ENCODE measurements at places on chromosomes 3 and 15.

DNA sequence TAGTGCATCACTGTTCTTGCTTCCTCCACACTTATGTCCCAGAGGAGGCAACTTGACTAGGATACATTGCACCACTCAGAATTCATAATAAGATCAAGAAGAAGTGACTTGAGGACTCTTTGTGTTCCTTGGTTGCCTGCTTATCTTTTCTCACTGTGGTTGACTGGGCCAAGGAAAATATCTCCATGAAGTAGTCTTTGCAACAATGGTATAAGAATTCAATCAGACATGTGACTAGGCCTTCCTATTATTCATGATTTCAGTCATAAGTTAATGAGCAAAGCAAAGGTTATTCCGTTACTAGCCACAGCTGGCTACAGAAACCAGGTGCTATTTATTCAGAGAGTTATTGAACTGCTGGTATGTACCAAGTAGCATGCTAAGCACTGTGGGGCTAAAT, 359.3 kb downstream of the RORA start:
- DNase-seq, result no peak

DNA sequence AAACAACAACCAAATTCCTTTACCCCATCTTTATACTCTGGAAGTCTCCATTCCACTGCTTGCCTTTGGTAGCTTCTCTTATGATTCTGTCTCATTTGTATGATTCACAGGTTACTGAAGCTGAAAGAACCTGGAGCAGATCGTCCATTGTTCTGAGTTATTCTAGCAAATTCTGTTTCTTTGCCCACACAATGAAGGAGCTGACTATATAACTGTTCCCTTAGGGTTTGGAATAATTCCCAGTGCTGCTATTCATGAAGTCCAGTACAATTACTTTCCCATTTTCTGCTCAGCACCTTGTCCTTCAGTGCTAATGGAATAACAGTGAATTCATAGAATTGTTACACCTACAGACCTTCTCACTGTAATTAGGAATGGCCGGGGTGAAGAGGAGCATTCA, 167.8 kb downstream of the CHST2 start:
- no peak for DNase-seq

GRCh38 chr15:48458876-48459275, 127.6 kb downstream of the DUT start:
- DNase-seq, result no peak

DNA sequence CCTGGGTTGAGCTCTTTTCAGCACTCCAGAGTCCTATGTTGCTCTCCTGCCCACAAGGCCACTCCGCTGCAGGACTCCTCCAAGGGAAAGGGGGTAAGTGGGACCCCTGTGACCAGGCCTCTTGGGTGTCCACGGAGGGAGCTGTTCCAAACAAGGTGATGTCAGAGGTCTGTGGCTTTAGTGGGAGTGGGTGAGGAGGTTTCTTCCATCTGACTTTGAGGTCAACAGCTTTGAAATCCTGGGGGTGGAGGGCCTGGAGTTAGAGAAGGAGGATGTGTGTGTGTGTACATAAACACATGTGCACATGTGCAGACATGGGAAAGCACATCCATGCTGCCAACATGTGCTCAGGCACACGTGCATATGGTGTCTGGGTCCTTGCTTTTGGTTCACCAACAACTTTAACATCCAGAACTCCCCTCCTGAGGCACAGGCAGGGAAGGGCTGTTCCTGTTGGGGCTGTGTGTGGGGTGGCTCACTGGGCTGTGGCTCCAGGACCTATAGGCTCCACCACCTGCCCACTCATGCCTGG, 51.4 kb upstream of the TMEM115 start:
- no peak for DNase-seq

- peak; percentile 97 for DNase-seq
These were observed 134.7 kb downstream of the TPRA1 start for GRCh38 chr3:127455541-127456450.

DNA sequence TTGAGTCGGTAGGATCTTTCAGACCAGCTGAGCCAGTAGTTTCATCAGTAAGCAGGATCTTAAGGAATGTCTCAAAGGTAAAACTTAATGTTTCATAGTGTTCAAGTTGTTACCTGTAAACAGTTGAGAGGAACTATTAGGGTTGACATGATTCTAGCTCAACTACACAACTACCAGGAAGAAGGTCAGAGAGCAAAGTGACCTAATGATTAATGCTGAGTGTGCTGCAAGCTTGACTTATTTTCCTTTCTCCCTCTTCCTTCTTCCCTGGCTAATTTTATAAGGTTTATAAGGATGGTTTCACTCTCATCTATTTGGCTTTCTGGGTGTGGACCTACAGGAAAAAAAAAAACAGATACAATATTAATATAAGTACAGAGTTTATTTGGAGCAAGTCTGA, 30.2 kb upstream of the LHFPL4 start:
- no peak for DNase-seq

DNA sequence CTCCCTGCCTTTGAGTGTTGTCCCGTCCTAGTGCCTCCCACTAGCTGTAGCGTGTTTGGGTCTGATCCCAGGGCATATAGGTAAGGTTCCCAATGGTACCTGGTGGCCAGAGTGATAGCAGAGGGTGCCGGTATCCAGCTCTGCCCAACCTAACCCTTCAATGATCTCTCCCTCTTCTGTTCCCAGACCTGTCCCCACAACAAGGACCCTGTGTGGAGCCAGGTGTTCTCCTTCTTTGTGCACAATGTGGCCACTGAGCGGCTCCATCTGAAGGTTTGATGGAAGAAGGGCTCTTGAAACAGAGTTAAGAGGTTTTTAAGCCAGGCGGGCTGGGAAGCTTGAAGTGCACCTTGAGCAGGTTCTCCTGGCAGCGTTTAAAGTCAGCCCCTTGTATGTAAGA, 35.5 kb downstream of the ESYT3 start:
- DNase-seq, result no peak

DNA sequence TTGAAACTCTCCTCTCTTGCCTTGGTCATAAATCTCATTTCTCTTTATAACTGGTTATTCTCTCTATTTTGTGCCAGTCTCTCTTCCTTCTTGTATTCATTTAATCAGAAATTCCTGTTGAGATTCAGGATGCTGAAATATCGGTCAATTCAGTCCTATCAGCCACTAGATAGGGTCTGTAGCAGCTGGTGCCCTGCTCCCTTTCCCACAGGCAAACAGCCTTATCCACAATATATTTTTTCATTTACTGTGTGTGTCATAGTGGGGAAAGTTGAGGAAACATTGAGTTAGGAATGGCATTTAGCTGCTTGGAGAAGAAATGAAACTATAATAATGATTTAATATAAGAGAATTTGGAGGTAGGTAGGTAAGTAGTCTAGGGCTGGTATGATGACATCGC, 146.3 kb downstream of the RBPMS2 start:
- no peak for DNase-seq

DNA sequence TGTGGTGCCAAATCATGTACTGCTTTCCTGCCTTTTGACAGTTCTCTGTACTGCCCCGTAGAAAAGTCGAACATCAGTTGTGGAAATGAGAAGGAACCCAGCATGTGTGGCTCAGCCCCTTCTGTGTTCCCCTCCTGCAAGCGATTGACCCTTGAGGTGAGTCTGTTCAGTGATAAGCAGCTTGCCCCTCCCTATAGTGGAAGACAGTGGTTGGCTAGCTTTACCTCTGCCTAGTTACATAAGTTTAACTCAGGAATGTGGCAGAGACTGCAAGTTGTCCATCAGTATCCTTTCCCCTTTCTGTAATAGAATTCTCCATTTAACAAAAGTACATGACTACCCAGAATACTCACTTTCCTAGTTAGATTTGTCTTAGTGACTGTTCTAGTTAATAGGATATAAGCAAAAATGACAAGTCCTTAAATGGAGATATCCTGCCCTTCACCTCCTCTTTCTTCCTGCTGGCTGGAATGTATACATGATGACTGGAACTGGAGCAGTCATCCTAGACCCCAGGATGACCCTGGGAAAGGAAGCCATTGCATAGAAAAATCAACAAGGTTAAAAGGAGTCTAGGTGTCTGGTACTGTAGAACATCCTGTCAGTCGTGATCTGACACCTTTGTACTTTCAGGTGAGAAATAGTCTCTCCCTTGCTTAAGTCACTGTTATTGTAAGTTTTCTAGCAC, 10.6 kb downstream of the SETMAR start:
- DNase-seq, result no peak

DNA sequence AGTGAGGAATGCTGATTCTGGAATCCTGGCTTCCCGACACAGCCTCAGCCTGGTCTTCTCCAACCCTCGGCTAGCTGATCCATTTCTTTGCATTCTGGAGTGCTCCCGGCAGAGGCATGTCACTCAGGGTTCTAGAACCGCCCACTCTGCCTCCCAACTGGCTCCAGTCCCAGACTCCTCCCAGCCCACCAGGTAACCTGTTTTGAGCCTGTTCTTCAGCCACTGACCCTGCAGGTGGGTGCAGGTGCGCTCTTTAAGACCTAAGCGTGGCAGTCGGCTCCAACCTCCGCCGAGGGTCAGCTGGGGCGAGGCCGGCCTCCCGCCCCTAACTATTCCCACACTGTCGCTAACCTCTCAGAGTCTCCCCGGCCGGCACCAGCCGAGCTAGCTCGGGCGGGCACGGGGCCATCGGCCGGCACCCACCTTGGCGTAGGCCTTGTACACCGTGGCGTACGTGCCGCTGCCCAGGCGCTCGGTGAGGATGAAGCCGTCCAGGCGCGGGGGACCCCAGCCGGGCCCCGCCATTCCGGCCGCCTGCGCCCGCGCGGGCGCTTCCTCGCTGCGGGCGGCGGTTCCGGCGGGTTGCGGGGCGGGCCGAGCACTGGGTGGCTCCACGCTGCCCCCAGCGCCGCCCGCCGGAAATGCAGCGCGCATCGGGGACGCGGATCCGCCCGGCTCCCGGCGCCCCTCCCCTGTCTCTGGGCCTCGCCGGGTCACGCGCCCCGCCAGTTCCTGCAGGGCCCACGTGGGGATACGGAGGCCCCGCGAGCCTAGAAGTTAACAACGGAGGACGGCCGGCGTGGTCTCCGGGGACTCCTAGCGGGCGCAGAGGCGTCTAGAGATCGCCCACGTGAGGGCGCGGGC, at the start of gene ULK3:
Gene ULK3, minus strand, starts transcription at position 576 of the 864 bp plus-strand sequence. Its CDS starts 51 bp downstream, at position 525.
- DNase-seq, result peak; percentile 89

GRCh38 chr3:67123914-67124313, 125.8 kb downstream of the KBTBD8 start:
- DNase-seq, result no peak

DNA sequence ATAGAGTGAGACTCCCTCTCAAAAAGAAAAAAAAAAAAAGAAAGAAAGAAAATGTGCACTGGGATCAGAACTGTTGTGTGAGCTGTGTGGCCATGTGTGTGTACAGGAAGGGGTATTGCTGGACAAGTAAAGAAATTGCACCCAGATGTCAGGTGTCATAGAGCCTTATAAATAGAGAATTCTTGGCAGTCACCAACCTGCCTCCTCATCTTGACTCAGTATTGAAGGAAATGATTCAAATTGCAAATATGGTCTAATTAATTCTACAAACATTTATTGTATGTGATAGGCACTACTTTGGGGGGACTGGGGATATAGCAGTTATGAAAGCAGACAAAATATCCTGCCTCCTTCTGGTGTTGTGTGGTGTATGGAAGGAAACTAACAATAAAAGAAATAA, 243.8 kb upstream of the TTC14 start:
- DNase-seq, result no peak

GRCh38 chr3:8827641-8828040, 58.2 kb upstream of the OXTR start:
- DNase-seq, result no peak

DNA sequence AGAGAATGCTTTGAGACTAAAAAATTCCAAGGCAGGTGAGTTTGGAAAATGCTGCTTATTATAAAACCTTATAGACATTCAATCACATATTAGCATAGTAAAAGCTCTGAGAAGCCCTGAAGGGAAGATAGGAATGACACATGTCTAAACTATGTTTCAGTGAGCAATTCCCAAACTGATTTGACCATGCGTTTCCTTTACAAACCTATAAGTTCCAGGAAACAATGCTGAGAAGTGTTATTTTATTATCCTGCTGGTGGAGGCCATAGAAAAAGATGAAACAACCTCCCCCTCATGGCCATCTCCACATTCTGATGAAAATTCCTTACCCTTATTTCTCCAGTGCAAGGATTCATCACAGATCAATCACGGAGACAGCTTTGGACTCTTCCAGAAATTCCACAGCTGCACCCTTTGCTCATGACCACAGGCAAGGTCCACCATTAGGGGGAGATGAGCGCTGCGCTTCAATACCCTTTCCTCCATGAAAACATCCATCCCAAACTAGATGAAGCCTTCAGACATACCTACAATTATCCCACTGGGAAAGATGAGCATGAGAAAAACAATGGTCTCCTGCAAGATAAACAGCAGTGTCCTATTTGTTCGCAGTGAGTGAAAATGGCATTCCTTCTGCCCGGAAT, 372.1 kb downstream of the MAGI1 start:
- no peak for DNase-seq

GRCh38 chr3:135192929-135193328, 397.9 kb downstream of the EPHB1 start:
- no peak for DNase-seq

Measured in H1 (cell line).